ENCODE measurements at places on chromosomes 3 and 15.

GRCh38 chr3:46830801-46831200, 32.4 kb downstream of the MYL3 start:
- DNase-seq: no peak

GRCh38 chr3:39282057-39282456, 2.2 kb upstream of the CX3CR1 start:
- DNase-seq: no peak

GRCh38 chr15:29103824-29104565, 165.6 kb downstream of the NSMCE3 start:
- DNase-seq: no peak

- DNase-seq: no peak
These were observed 261.9 kb upstream of the NR2E3 start for GRCh38 chr15:71548401-71548807.

- DNase-seq: no peak
These were observed 44.4 kb downstream of the TIPARP start for GRCh38 chr3:156718622-156719306.

DNA sequence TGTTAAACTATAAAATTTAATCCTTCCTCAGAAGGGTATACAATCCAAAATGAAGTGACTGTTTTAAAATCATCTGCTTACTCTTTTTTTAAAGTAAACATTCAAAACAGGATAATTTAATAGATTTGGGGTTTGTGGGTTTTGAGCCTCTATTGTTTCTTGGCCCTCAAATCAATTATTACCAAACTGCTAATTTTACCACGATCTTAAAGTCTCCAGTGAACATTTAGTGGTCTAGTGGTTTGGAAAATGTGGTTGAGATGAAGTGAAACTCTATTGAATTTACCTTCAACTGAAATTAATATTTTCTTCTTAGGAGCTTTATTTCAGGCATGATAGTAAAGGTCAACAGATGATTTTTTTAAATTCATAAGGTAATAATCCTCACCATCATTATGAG, 11.2 kb upstream of the ATP11B start:
- DNase-seq: no peak

- no peak for DNase-seq
These were observed 31.6 kb upstream of the PYGO1 start for GRCh38 chr15:55619783-55620182.

DNA sequence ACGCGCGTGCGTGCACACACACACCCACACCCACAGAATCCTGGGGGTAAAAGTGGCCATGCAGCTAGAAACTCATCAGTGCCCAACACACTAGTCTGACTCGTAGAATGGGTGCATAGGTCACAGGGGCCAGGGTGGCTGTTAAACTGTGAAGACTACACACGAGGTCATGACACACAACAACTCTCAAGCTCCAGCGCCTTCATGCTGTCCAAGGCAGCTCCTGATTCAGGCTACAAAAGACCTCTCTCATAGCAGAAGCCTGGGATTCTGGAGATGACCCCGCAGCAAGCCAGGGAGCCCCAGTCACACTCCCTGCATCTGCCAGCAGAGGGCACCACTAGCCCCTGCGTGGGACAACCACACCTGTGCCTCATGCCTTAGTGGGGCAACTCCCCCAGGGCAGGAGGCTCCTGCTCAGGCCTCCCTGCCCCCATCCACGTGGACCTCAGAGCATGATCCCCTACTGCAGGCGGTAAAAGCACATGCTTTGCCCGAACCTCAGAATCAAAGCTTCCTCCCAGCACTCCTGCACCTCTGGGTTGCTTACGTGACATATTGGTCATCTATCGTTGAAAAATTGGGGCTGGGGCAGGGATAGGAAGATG, 93.1 kb downstream of the LRIG1 start:
- no peak for DNase-seq

GRCh38 chr15:67832897-67833709, 6.7 kb downstream of the RNU6-1 start:
- DNase-seq: no peak

DNA sequence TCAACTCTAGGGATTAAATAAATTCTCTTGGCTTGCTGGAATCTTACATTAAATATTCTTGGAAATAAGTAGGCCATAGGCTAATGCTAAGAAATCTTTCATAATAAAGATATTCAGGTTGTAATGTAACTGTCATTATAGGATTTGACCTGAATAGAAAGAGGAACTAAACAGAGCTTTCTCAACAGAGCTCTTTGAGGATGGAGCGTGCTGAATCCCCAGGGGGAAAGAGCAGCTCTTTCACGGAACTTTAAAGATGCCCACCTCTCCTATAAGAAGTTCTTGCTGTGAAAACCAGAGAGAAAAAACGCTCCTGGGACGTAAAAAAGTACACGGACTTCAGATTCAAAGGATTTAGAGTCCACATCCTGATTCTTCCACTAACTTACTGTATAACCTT, 77.9 kb downstream of the NTRK3 start:
- no peak for DNase-seq

- no peak for DNase-seq
These were observed 65.1 kb downstream of the NEK11 start for GRCh38 chr3:131091768-131092167.

GRCh38 chr3:177104299-177104992, 92.8 kb downstream of the TBL1XR1 start:
- DNase-seq: no peak

- DNase-seq: no peak
These were observed 73.3 kb upstream of the LRIG1 start for GRCh38 chr3:66574091-66574490.

All from NCI-H187 (cell line).